ENCODE measurements at places on chromosomes 2 and 18.

GRCh38 chr2:97695744-97696143 lies 17.6 kb upstream of the ZAP70 start:
- no peak for DNase-seq

- DNase-seq = no peak
Measured at GRCh38 chr2:191345788-191346187, 100.6 kb downstream of the MYO1B start.

DNA sequence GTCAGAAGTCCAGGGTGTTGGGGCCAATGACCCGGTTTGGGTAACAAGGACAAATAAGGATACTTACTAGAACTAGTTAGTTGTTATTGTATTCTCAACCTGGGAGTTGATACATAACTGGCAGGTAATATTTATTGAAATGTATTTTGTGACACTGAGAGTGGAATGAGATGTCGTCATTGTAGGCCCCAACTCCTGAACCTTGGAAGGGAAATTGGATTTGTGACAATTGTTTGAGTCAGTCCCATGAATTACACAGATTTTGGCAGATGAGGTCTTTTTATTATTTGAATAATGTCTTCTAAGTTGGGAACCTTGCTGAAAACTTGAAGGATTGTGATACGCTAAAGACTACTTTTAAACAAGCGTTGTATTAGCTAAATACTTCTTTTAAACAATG lies 5.1 kb downstream of the TIMM21 start:
- DNase-seq = no peak

DNA sequence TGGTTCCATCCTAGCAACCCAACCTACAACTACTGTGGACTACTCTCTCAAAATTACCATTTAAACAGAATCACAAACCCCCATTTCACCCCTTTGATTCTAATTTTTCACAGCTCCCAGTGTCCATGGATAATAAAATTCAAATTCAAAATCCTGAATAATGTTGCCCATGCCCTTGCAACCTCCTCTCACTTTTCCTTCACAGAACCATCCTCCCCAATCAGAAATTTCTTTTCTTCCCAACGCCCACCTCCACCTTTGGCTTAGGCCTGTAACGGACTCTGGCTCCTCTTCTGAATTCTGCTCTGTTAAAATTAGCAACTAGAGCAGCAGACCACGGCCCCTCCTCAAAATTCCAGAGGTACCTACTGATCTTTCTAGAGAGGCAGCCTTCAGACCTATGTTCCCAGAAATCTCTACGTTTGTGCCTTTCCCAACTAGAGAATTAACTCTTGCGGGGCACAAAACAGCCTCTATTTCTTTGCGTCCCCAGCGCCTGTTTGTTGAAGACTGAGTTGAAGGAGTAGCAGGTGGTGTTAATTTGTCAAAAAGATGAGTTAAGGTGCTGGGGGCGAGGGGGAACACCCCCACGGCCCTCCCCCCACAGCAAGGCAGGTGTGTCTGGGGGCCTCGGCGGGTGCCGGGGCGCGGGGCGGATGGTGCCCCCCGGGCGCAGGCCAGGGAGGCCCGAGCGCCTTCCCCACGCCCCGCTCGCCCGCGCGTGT lies 428 bp upstream of the MAP3K20 start:
- DNase-seq = no peak

GRCh38 chr18:47492691-47493090 lies 241.2 kb upstream of the SKOR2 start:
- no peak for DNase-seq

GRCh38 chr2:10413503-10413902 lies 34.6 kb downstream of the ODC1 start:
- DNase-seq = no peak

- DNase-seq = no peak
Measured at GRCh38 chr2:231687133-231687852, 21.0 kb upstream of the PTMA start.

DNA sequence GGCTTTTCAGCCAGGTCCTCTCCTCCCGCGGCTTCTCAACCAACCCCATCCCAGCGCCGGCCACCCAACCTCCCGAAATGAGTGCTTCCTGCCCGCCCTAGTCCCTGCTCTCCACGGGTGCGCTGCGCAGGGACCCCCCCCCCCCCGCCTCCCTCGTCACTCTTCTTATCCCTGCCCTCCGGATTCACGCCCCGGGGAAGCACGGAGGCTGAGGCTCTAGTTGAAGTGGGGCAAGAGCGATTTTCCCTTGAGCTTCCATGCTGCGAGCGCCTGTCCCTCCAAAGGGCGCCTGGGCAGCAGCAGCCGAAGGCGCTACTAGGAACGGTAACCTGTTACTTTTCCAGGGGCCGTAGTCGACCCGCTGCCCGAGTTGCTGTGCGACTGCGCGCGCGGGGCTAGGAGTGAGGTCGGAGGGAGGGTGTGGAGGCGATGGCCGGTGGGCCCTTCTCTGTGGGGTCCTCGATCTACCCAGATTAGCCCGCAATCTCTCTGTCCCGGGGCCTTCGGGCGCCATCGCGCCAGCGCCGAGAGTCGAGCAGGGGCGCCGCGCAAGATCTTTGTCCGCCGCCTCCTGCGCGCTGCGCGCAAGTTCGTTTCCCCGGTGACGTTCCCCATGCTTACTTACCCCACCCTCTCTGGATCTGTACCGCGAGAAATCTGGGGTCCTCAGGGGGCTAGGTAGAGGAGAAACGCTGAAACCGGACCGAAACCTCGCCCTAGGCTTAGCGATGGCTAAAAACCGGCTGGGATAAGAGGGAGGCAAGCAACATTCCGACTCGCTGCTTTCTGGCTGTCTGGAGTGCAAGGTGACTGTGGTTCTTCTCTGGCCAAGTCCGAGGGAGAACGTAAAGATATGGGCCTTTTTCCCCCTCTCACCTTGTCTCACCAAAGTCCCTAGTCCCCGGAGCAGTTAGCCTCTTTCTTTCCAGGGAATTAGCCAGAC lies 677 bp downstream of the GAD1 start:
- DNase-seq = no peak

- DNase-seq = no peak
Measured at GRCh38 chr2:27164960-27165763, 16.4 kb downstream of the TCF23 start.

- DNase-seq = no peak
Measured at GRCh38 chr2:55090702-55091101, 40.5 kb upstream of the RTN4 start.

DNA sequence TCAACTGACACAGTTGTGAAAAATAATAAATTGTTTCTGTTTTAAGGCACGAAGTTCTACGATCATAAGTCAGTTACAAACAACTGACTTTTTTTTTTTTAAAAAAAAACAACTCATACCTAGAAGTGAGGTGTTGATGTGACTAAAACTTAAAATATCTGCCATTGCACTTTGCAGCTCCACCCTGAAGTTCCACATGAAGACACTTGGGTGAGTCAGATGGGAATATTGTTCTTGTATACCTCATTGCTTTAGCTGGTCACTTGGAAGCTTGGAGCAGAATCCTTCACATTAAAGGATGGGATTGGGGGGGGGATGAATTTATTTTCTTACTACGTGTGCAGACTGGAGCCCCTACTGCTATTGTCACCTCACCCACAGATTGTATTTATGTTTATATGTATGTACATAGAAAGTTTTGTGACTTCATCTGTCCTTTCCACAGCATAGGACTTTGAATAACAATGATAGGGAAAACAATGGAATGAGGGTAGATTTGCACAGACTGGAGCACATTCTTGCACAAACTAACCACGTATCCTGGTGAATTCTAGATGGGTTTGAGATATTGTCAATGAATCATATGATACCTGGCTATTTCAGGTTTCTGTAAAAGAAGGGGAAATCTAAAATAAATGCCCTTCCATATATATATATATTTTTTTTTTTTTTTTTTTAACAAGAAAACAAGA lies 57.9 kb upstream of the ARHGAP15 start:
- no peak for DNase-seq

GRCh38 chr2:102489646-102490045 lies 16.6 kb downstream of the SLC9A4 start:
- no peak for DNase-seq

- no peak for DNase-seq
Measured at GRCh38 chr2:54422072-54422581, 34.0 kb upstream of the SPTBN1 start.

GRCh38 chr2:23994567-23994966 lies 15.3 kb upstream of the MFSD2B start:
- DNase-seq = no peak

DNA sequence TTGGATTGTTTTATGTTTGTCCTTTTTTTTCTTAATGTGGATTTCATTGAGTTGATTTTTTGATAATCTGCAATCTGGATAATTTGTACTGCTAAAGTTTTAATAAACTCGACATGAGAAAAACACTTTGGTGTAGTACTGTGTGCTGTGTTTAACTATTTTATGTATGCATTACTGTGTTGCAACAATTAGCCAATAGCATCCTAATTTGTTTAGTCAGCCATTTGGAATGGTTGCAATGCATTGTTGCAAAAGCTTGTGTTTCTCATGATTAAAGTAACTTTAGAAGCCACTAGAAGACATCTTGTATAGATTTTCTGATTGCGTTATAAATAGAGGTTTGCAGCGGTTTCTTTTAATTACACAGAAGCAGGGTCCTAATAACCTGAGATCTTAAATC lies 53.5 kb downstream of the PPIG start:
- DNase-seq = no peak
